H9 (cell line): ENCODE measurements at places on chromosomes 7 and 10.
A peak's percentile ranks its signal among the peaks of the same experiment; 100 is the strongest.

DNA sequence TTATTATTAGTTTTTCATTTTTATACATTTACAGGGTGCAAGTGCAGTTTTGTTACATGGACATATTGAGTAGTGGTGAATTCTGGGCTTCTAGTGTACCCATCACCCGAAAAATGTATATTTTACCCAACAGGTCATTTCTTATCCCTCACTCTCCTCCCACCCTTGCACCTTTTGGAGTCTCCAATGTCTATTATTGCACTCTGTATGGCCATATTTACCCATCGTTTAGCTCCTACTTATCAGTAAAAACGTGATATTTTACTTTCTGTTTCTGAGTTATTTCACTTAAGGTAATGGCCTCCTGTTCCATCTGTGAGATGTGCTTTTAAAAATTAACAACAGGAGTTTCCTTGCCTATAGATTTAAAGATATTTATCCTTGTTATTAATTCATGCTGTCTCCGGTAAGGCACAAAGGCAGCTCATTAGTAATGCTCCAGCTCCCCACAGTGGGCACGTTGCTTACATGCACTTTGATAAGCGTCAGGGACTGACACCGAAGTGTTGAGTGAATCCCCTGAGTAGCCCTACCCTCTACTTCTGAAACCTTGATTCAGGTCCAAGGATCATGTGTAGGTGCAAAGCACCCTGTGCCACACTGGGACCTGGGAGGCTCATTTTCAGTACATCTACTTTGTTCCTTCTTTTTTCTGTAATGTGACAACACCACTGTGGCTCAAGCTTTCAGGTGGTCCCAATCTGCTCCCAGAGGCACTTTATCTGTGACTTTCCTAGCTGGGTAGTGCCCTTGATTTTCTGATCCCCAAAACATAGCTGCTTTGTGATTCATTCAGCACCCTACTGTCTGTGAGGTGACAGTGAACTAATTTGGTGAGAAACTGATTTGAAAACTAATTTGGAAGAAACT is 27.3 kb downstream of the HYAL4 start:
- peak; percentile 57 for DNase-seq

DNA sequence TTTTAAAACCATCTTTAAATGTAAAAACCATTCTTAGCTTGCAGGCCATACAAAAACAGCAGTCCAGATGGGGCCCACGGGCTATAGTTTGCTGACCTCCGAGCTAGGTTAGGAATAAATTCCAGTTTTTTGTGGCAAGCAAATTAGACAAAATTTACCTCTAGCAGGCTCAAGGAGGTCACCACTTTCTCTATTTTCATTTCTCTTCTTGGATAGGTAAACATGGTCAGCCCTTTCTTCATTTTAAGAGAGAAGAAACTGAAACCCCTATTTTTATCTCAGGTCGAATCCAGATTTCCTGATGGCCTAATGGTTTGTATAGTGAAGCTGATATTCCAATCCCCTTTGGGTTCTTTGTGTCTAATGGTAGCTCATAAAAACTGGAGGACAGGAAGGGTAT is 10.7 kb downstream of the IKZF5 start:
- no peak for DNase-seq

- no peak for DNase-seq
These were observed 72.8 kb upstream of the ZNF722 start for GRCh38 chr7:63925626-63926460.

GRCh38 chr10:77513781-77514331 is 123.8 kb downstream of the KCNMA1 start:
- DNase-seq, result peak; percentile 58

DNA sequence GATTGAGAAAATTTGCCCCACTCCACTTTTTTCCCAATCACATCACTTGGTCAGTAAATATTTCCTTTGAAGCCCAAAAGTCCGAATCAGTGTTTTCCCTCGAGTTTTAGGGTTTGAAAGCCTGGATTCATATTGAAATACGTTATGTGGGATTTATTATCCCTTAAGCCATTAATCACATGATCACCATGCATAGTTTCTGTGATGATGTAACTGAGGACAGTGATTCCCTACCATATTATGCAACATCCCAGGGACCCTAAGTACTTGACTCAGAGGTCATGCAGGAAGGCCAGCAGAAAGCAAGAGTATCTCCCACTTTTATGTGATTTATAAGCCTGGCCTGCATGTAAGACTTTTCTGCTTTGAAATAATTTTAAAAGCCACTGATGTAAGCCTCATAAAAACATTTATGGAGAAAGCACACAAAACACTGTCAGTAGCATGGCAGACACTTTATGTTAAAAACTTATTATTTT is 630.6 kb upstream of the ZWINT start:
- DNase-seq, result no peak

GRCh38 chr7:18292584-18292983 is 203.0 kb upstream of the HDAC9 start:
- DNase-seq, result no peak

- peak; percentile 67 for DNase-seq
These were observed at the start of gene BHLHA15 for GRCh38 chr7:98211221-98211675. Gene BHLHA15, plus strand, starts transcription at chr7:98211439. Its CDS starts 871 bp downstream, at chr7:98212310.

- no peak for DNase-seq
These were observed 44.8 kb upstream of the FGL2 start for GRCh38 chr7:77244222-77244934.

DNA sequence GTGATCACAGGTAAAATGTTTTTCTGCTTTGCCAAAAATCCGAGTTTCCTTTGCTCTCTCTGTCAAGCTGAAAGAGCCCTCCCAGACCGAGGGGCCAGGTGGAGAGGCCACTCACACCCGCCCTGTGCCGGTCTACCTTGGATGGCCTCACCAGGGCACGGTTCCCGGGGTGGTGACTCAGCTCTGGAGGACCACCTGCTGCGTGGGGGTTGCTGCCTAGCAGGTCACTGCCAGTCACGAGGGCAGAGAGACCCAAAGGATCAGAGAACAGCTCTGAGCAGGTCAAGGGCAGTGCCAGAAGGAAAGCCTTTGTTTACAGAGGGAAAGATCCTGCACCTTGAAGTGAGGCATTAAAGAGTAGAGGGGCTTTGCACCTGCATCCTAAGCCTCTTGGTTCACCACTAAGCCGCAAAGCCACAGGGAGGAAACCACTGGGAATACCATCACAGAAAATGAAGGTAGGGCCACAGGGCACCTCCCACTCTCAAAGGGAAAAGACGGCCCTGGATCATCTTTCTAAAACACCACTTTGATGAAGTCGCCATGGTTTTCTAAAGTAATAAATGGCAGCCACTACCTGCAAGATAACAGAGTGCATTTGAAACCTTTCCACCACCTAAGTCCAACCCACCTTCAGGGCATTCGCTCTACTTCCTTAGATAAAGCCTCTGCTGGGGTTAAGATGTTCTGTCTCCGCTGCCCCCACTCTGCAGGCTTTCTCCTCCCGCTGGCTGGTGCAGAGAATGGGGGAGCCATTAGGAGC is 160.3 kb upstream of the KLF14 start:
- DNase-seq, result no peak

DNA sequence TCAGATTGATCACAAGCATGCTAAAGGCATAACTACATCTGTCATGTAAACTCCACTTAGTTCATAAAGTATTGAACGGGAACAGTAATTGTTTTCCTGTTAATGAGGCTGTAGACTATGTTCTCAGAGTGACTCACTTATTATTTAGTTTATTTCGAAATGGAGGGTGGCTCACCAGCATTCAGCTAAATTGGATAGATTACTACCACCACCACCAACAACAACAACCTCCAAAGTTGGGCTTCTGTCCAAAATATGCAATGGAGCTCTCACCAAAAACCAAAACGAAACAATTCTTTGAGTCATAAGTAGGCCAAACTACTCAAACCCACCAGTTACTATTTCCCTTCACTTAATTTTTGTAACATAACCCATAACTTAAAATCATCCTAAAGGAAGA is 127.9 kb upstream of the NRBF2 start:
- DNase-seq, result no peak

- no peak for DNase-seq
These were observed 90.4 kb downstream of the CHST15 start for GRCh38 chr10:124003070-124003419.

GRCh38 chr10:82468453-82468852 is 593.5 kb downstream of the NRG3 start:
- DNase-seq, result no peak

DNA sequence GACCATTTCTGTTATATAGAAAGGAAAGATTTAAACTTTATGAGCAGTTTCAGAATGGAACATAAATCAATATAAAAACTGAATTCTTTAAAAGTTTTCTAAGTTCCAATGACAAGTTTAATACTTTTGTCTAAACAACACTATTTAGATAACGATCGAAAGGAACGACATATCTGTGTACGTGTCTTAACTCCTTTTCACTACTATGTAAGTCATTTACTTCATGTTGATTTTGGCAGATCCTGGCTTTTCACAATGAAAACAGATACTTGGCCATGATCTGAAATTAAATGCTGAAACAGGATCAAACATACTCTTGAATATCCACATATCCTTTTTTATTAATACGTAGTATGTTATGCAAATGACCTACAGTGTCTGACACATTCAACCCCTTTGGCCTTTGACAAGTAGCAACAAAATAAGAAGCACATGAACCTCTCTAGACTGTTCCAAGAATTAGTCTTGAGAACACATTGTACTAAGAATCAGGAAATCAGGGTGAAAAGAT is 41.9 kb downstream of the RNLS start:
- no peak for DNase-seq

DNA sequence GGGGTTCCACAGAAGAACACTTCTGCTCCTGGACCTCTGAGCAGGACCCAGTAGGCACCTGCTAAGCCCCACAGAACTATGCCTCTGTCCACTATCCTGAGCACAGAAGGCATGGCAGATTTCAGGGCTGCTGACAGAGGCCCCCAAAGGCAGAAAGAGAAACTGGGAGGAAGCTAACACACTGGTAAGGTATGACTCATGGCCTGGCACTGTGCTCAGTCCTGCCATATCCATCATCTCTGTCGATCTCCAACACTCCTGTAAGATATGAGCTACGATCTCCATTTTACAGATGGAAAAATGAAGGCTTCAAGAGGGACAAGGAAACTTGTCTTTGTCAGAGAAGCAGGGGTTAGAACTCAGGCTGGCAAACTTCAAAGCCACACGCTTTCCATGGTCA is 62.2 kb downstream of the GRID1 start:
- DNase-seq, result peak; percentile 7

DNA sequence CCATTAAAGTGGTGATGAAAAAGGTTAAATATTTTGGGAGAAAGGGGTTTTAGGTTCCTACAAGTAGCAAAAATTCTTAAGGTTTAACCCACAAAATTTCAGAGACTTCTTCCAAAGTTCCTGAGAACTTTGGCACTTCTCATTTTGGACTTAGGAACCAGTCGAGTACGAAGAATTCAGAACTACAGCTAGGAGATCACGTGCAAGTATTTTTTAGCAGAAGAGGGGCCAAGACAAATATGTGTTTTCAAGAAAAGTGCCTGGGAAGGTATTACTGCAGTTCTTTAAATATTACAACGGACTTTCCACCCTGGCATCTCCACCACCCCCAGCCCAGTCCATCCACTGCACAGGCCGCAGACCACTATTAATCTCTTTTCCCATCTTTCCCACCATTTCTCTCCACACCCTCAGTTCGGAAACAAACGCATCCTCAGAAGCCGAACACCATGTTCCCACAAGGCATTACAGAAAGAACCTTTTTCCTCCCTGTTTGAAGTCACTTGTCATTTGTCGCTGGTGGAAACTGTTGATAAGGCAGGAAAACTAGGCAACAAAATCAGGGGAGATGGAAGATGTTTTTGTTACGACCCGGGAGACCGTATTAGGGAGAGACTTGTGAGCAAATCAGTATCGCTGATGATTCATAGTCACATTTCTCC is 7.1 kb downstream of the INHBA start:
- no peak for DNase-seq

DNA sequence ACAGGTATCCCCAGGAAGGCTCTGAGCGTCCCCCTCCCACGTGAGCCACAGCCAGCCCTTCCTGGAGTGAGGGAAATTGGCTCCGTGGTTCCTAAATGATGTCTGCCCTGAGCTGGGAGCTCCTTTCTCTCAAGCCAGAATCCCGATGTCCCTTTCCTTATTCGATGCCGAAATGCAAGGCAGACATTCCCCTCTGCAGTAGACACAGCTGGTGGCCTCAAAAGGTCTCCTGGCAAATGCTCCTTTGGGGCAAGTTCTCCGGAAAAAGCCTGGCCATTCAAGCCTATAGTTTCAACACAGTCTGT is 98.9 kb downstream of the HIP1 start:
- DNase-seq, result no peak

- DNase-seq, result no peak
These were observed 100.5 kb downstream of the TACC2 start for GRCh38 chr10:122089311-122090017.

- peak; percentile 3 for DNase-seq
These were observed 763.9 kb downstream of the GRID1 start for GRCh38 chr10:85602713-85603112.

GRCh38 chr10:4170633-4171314 is 385.8 kb upstream of the KLF6 start:
- DNase-seq, result no peak

- DNase-seq, result no peak
These were observed 22.2 kb downstream of the MPP7 start for GRCh38 chr10:28280652-28281051.

- no peak for DNase-seq
These were observed 36.0 kb downstream of the MAT1A start for GRCh38 chr10:80253266-80253962.

DNA sequence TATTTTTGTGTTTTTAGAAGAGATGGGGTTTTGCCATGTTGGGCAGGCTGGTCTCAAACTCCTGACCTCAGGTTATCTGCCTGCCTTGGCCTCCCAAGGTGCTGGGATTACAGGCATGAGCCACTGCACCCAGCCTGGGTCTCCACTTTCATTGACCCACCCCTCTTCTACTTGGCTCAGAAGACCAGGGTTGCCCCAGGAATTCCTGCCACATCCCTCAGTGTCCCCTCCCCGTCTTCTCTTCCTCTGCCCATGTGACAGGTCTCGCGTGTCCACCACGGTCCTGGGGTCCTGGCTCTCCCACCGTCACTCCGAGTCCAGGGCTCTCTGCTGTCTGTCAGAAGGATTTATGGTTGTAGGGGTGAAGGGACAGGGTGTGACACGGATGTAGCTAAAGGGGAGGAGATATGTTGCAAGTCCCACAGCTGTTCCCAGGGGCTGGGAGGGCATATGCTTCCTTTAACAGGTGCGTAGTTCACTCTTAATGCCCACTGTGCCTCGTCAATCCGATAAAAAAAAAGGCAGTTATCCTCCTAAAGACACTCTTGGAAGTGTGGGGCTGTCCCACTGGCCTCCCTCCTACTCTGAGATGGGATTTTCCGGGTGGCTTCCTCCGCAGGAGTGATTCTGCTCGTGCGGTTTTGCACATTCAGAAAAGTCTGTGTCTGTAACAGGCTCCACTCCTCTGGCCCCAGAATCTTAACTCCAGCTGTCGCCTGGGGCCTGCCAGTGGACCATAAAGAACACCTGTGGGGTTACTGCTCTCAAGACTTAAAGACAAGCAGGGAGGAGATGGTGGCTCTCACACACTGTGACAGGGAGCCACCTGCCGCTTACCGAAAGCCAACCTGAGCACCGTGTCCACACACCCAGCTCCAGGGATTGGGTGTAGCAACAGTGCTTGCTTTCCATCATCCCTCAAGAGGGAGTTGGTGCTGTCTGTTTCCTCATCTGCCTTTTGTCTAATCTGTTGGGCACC is 36.7 kb upstream of the SHH start:
- DNase-seq, result no peak

- DNase-seq, result no peak
These were observed 84.1 kb downstream of the ZNF467 start for GRCh38 chr7:149689291-149689721.
